Amniotic epithelial cell (primary cell): ENCODE measurements at places on chromosomes 6 and 20.

DNA sequence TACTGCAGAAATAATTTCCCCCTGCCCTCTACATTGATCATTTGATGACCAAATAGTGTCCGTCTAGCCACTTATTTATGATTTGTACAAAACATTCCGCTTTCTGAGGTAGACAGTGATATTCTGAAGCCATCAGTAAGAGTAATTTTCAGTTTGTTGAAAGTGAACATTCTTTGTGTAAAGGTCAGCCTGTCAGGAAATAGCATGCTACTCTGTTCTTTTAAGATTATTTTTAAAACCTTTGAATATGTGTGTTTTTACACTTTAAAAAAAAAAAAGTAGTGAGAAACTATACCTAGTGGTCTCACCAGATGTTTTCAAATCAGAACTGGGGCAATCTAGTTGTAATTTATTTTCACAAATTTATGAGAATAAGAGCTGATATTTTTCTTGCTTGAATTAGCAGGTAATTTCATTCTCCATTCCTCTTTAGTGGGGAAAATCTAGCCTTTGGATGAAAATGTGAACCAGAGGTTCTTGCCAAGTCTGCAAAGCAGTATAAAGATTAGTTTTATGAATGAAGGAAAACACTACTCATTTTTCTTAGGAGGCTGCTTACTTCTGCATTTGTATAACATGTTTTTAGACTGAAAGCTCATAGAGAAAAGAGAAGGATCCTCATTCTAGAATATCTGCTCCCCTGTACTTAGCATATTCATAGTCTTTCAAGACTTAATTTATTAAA lies 12.1 kb upstream of the REV3L start:
- no peak for DNase-seq

- no peak for DNase-seq
Observed at GRCh38 chr20:33328157-33329137, 45.4 kb downstream of the BPIFB1 start.

DNA sequence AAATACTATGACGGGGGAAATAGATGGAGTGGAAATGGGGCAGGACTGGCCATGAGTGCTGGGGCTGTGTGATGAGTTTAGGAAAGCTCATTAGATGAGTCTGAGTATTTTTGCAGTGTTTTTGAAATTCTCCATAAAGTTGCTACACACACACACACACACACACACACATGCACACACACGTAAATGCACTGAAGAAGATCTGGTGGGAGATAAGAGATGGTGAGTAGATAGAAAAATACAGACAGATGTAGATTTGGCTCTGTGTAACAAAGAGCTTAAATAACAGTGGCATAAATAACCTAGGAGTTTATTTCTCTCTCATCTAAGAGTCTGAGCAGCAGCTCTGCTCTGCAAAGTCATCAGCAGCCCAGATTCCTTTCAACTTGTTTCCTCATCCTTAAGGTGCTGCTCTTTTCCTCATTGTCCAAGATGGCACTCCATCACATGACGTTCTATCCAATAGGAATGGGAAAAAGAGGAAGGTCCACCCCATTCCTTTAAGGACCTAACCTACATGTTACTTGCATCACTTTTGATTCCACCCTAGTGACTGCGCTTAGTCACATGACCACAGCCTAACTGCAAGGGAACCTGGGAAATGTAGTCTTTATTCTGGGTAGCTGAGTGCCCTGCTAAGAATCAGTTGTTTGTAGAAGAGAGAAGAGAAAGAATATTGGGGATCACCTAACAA lies 76.4 kb downstream of the EYA2 start:
- DNase-seq: peak; percentile 94

DNA sequence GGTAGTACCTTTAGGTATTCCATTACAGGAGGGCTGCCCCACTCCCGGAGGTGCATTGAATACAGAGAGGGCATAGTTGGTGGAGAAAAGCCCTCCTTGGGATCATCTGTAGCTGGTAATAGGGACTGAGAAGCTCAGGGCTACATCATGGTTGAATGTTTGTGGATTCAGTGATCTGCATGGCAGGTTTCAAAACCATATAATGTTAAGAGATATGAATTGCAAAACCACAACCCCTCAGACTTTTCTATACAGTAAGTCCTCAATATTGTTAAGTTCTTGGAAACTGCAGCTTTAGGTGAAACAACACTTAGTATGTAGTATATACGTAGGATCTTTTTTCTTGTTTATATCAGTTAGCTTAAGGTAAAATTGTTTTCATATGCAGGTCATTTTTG lies 11.3 kb downstream of the TULP4 start:
- DNase-seq: no peak

DNA sequence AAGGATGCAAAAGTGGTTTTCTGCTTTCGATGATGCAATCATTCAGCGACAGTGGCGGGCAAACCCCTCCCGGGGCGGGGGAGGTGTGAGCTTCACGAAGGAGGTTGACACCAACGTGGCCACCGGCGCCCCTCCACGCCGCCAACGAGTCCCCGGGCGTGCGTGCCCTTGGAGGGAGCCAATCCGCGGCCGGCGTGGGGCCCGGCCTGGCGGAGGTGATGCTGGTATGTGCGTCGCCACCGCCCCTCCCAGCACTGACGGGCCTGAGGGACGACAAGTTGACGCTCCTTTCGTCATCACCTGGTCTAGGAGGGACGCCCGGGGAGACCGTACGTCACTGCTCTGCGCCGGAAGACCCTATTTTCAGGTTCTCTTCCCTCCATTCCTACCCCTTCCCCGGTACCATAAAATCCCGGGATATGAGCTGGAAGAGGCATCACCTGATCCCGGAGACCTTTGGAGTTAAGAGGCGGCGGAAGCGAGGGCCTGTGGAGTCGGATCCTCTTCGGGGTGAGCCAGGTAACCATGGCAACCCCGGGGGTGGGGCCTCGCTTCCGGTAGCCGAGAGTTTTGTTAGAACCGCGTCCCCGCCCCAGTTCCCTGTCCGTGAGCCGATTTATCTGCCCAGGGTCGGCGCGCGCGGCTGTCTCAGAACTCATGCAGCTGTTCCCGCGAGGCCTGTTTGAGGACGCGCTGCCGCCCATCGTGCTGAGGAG lies at the start of gene DXO:
TSS of gene DXO (minus strand) at position 146 of the 716 bp plus-strand sequence. CDS start 463 bp downstream, outside the sequence.
- DNase-seq: peak; percentile 99

DNA sequence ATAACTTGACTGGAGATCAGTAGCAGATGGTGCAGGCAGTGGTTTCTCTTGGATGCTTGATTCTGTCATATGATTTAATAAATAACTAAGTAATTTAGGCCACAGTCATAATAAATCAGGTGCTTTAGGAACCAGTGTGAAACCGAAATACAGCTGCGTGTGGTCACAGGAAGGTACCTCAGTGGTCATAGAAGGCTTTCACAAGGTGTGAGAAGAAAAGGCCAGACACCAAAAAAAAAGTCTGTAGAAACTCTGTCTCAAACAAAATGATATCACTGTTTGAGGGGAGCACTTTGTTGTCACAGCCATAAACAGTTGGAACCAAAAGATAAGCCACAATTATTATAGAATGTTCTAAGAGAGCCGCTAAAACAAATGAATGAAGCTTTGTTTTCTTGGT lies 56.5 kb downstream of the ARMC2 start:
- no peak for DNase-seq

DNA sequence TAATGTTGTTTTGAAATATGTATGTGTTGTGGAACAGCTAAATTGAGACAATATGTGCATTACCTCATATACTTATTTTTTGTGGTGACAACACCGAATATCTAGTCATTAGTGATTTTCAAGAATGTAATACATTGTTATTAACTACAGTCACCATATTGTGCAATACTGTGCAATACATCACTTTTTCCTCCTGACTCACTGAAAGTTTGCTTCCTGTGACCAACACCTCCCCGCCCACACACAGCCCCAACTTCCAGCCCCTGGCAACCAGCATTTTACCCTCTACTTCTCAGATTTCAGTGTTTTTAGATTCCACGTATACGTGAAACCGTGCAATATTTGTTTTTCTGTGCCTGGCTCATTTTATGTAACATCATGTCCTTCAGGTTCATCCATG lies 627.9 kb downstream of the PRKN start:
- DNase-seq: peak; percentile 37

GRCh38 chr6:12037798-12038197 lies 25.7 kb downstream of the HIVEP1 start:
- DNase-seq: no peak

GRCh38 chr6:139407718-139408222 lies 33.3 kb upstream of the CITED2 start:
- peak; percentile 97 for DNase-seq

GRCh38 chr6:83470001-83470400 lies 39.1 kb upstream of the ME1 start:
- DNase-seq: no peak

GRCh38 chr6:76275746-76276145 lies 203.3 kb upstream of the IMPG1 start:
- DNase-seq: no peak

GRCh38 chr20:59790346-59790745 lies 143.1 kb downstream of the SYCP2 start:
- no peak for DNase-seq

DNA sequence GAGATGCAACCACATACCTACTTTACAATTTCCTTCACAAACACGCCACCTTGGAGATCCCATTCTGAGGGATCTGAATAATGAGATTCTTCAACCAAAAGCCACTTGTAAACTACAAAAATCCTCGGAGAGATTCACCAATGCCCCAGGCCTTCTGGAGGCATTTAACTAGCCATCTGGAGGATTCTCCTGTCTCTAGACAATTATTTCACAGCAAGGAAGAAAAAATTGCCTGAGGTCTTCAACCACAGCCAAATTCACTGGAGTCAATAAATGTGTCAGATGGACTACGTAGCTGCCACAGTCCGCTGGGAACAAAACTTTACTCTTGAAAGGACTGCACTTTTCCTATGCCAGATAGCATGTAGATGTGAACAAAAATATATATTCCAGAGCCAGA lies 19.0 kb upstream of the DCDC2 start:
- no peak for DNase-seq

- DNase-seq: peak; percentile 52
Observed at GRCh38 chr20:18738055-18738454, 75.5 kb upstream of the SCP2D1 start.

DNA sequence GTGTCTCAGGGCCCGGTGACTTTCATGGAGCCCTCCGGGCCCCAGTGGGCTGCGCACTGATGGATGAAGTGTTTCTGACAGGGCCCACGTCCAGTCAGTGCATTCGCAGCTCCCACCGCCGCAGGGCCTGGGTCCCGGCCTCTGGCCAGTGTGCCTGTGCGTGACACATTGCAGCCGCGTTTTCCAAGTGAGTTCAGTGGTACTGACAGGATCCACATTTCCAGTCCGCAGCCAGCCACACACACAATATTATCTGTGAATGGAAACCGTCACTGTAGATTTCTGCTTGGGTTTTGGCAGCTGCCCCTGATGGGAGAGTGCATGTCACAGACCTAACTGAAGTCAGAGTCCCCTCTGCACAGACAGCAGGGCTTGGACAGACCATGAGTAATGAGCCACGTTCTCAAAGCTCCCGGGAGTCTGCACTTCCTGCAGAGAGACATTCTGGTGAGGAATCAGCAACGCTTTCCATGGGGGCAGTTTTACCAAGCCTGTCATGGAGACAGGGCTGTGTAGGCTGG lies 171.4 kb downstream of the MYLK4 start:
- DNase-seq: no peak

- no peak for DNase-seq
Observed at GRCh38 chr20:4714818-4715217, 6.9 kb upstream of the PRND start.

GRCh38 chr6:113055061-113055460 lies 707.9 kb downstream of the RFPL4B start:
- DNase-seq: no peak

GRCh38 chr6:104522533-104522932 lies 337.2 kb downstream of the HACE1 start:
- DNase-seq: no peak

DNA sequence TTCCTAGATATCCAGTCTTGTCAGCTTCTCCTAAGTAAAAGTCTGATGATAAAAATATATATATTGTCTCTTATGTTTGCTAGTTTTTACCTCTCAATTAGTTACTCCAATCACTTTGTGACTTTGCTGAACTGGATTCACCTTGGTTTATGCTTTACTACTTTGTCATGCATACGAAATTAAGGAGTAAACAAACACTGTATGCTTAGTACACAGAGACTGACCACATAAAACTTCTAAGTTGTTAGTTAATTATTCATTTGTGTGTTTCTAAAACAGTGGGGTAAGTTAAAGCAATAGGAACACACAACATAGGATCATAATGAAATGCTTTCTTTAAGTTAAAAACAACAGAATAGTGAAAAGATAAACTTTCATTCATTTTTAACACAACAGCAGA lies 877.3 kb upstream of the MAP3K7 start:
- no peak for DNase-seq

DNA sequence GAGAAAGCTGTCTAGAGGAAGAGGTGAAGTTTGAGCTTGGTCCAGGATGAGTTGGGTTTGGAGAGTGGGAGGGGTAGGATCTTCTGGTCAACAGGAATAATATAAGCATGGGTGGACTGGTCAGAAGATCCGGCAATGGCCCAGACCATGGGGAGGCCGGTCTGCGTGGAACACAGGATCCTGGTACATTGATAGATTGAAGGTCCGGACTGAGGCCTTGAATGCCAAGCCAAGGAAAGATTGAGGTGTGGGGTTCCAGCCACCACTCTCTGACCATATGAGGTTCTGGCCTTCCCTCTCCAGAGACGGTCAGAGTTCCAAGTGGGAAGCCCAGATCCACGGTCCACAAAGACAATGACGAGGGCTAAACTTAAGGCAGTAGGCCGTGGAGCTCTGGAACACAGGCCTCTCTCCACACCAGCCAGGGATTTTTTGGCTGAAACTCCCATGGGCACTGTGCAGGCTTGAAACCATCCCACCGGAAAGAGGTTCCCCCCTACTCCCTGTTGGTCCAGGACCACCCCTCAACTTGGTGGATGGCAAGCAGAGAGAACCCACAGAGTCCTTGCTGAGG lies 3.2 kb downstream of the MDFI start:
- DNase-seq: no peak
